ENCODE measurements at places on chromosomes 1 and 21.

DNA sequence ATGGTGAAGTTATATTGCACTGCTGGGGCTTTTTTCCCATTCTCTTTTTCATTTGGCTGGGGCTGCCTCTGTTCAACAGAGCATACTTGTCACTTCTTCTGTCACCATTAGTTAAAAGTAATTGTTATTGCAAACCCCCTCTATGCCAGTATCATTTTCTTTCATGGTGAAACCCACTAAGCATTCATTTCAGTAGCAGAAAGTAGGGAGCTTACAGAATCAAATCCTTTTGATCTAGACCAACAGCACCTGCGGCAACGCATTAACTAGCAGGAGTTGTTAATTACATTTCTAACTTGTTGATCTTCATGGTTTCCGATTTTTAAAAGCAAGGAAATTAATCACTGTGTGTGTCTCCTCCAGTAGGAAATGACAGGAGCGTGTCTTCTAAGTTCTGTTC lies 15.0 kb downstream of the SMYD2 start:
- DNase-seq: no peak

GRCh38 chr1:240344918-240345317 lies 253.2 kb downstream of the FMN2 start:
- peak; percentile 52 for DNase-seq

- no peak for DNase-seq
These were observed 246.4 kb upstream of the MAP1LC3C start for GRCh38 chr1:242245255-242245654.

- no peak for DNase-seq
These were observed 30.0 kb downstream of the FAM78B start for GRCh38 chr1:166136699-166137401.

DNA sequence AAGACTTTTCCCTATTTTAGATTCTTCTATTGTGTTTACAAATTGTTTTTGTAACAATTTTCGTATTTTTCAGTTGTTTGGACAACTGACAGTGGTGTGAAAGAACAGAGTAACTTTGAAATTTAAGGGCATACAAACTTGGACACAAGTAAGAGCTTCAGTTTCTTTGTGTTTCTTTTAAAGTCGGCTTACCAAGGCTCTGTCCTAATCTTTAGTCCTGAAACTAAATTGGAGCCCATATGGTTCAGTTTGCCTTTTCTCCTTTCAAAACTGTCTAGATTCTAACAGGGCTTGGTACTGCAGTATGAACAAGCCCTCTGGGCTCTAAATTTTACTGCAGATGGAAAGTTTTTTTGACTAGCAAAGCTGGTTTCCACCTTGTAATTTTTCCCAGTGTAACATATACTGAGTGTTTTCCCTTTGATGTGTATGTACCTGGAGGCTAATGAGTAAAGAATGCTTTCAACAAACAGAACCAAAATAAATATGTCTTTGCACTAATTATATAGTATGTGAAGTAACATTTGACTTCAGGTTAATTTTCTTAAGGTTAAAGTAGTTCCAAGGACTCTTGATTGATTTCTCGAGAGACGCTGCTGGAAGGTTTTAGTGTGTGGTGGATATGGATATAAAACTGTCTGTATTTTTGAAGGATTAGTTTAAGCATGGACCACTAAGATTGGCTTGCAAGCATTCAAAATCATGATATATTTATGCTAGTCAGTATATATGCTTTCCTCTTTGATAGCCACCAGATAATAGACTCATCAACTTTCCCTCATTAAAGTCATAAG lies 4.1 kb downstream of the SNX27 start:
- no peak for DNase-seq

GRCh38 chr1:228976316-228976715 lies 241.0 kb downstream of the RHOU start:
- DNase-seq: no peak

GRCh38 chr1:72253132-72253531 lies 29.2 kb downstream of the NEGR1 start:
- no peak for DNase-seq

DNA sequence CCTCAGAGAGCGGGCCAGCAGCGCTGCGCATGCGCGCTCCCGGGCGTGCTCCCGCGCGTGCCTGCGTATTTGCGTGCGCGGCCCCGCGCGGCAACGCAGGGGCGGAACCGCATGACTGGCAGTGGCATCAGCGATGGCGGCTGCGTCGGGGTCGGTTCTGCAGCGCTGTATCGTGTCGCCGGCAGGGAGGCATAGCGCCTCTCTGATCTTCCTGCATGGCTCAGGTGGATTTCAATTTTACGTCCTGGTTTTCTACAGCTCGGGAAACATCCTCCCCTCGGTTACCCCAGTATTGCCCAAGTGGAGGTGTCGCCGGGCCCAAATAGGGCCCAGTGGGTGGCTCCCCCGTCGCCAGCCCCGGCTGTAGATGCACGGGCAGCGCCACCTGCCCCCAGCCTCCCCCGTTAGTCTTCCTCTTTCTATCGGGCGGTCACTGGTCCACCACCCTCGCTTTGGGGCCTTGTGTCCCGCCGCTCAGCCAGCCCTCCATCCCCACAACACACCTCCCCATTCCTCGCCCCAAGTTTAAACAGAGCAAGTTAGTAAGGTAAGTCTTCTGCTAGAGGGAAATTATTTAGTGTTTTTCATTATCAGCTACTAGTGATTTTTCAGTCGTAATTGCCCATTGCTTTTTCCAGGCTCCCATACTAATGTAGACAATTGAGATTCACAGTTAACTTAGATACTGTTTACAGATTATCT lies at the start of gene LYPLAL1:
Gene LYPLAL1, plus strand, starts transcription at position 121 of the 702 bp plus-strand sequence. Its CDS starts 13 bp downstream, at position 134.
- peak; percentile 88 for DNase-seq

- no peak for DNase-seq
These were observed 57.7 kb downstream of the RGS7 start for GRCh38 chr1:241299347-241299746.

- peak; percentile 71 for DNase-seq
These were observed 10.6 kb downstream of the FCMR start for GRCh38 chr1:206911064-206911663.

- peak; percentile 37 for DNase-seq
These were observed 21.7 kb downstream of the BCAR3 start for GRCh38 chr1:93659822-93660503.

- DNase-seq: no peak
These were observed 67.8 kb downstream of the NID1 start for GRCh38 chr1:235997049-235997448.

- no peak for DNase-seq
These were observed 34.4 kb downstream of the ZSWIM5 start for GRCh38 chr1:45172005-45172404.

DNA sequence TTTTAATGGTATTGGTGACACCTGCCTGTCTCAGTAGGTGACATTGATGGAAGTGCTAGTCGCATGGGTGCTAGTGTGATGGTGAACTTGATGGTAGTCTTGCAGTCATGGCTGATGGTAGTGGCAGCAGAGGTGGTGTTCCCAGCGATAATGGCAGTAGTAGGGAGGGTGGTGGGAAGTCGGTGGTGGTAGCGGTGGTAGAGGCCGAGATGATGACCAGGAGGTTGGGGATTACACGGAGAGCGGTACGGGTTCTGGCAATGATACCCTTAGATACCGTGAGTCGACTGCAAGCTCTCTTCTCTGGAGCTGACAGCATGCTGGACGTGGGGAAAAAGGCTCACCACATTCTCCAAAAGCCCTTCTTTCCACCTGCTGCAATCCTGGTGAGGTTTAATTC lies 99.4 kb upstream of the SLC2A1 start:
- DNase-seq: no peak

DNA sequence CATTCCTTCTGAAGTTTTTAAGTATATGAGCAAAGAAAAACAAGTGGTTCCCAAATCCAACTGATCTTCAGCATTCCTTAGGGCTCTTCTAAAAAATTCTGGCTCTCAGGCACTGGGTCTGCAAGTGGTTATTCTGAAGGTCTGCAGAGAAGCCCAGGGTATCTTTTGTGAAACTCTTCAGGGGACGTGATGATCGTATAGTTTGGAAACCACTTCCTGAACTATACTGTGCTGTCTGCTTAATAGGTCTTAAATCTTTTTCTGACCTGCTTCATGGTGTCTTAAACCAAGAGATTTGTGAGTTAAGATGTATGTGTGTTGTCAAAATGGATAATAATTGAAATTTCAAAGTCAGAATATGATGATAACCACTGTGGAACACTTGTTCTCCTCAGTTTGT lies 115.5 kb downstream of the LHX9 start:
- DNase-seq: no peak

GRCh38 chr1:22123071-22123390 lies 19.9 kb downstream of the WNT4 start:
- DNase-seq: peak; percentile 41

GRCh38 chr1:194068446-194069167 lies 882.2 kb upstream of the B3GALT2 start:
- no peak for DNase-seq

DNA sequence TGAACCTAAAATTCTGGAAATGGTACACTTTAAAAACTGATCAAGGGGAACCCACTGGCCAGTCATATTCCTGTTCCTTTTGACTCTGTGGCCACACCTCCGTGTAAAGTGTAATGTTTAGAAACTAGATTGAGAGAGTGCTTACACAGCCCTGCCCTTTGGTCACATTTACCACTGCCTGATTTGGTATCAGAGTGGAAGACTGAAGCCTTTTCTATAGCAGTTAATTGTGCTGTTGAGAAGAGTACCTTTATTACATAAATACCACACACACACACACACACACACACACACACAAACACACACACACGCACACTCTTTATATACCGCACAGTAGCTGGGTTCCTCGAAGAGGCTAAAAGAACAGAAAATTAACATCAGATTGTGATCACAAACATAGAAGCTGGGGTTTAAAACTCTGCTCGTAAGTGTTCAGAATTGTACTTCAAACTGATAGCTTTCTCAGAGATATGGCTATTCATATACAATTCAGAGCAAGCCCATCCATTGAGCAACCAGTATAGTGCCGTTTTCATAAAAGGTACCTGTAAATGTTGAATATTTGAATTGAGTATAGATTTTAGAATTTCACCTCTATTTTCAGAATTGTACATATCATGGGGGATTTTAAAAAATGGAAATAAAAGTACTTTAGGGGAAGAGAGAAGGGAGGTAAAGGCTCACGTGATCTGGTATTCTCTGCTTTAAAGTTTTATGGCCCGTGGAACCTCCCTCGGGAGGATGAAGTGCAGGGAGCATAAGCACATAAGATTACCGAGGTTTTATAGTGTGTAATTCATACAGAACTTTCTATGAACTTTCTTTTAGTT lies 37.5 kb downstream of the CAMTA1 start:
- no peak for DNase-seq

DNA sequence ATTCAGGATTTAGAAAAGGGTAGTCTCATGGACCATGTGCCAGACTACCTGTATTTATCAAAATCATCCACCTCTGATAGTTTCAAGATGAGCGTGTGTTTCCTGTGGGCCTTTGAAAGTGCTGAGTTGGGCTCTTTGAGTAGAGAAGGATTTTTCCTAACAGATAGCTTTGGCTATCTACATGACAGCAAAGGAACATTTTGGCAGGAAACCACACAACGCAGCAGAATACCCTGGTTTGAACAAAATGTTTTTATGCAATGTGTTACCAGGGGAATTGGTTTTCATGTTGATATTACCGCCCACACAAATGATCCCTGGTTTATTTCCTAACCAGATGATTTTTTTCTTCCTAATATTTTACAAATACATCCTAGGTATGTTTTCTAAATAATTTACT lies 431.4 kb downstream of the NEGR1 start:
- peak; percentile 23 for DNase-seq

- no peak for DNase-seq
These were observed 11.7 kb upstream of the TDRD10 start for GRCh38 chr1:154490317-154490716.

GRCh38 chr1:87549738-87550137 lies 221.1 kb downstream of the LMO4 start:
- no peak for DNase-seq

GRCh38 chr1:164670026-164670425 lies 111.0 kb downstream of the PBX1 start:
- DNase-seq: no peak

DNA sequence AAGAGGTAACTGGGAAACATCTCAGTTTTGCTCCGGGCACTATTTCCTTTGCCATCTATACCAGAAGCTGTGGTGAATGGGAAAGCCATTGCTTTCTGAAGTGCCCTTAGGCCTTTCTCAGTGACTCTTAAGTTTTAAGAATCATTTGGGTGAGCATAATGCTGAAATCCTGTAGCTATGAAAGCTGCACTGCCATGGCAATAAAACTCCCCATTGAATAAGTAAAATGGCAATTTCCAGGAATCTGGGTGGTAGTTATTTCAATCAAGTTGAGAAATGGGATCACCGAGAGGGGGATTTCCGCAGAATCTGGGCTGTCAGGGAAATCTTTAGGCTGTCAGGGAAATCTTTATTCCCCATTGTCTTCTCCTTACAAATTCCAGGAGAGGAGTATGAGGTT lies 26.8 kb upstream of the MACF1 start:
- DNase-seq: no peak

Measured in fibroblast of upper back skin (primary cell).